ENCODE measurements at places on chromosomes 7 and 10. TPM values are rescaled to one million over a fixed set of nuclear protein-coding genes. Genes with fewer than 3 reads are reported as not detected.

Gene GSTO2
- 2.6 TPM for total RNA-seq

Gene TDRD1
- total RNA-seq, result not detected

Gene GPER1
- total RNA-seq, result 1.6 TPM

Gene ANKRD7
- total RNA-seq, result 0.97 TPM

Gene EEF1AKMT2
- total RNA-seq, result 22.2 TPM

Gene PIK3AP1
- total RNA-seq, result 0.89 TPM

Gene PPP1R17
- not detected for total RNA-seq

Gene PPP2R2D
- total RNA-seq, result 38.2 TPM

Gene ZNF800
- total RNA-seq, result 19.2 TPM

Gene GBX1
- not detected for total RNA-seq

Gene ASAH2
- total RNA-seq, result 2.3 TPM

Gene ANKRD61
- not detected for total RNA-seq

Gene ARL5B
- 28.5 TPM for total RNA-seq

Gene AOAH
- total RNA-seq, result not detected

All from smooth muscle cell of the umbilical artery (primary cell).